ENCODE measurements at places on chromosomes 3 and 15.

DNA sequence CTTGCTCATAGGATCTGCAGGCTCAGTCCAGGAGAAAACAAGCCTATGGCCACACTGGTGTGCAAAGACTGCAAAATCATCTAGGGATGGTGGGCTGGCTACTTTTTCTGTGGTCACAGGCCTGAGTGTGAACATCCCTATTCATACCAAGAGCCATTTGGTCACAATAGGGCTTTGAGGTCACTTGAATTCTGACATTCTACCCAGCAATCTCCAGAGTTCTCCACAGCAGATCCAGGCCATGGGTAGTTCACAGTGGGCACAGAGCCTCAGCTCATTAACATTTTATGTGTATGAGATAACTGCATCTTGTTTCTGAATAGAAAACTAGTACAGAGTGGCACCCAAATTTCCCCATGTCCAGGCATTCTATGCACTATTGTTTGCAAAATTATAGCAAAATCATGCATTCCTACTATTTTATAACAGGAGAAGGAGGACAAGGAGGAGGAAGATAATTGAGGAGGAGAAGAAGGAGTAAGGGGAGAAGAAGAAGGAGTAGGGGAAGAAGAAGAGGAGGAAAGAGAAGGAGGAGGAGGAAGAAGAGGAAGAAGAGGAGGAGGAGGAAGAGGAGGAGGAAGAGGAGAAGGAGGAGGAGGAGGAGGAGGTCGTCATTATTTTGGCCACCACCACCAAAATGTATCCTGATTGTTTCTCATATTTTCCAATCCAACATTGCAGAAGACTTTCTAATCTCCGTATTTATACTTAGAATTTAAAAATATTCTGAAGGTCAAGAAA, 129.0 kb downstream of the SEMA6D start:
- DNase-seq: no peak

- DNase-seq: no peak
Measured at GRCh38 chr15:58147171-58147611, 9.0 kb downstream of the AQP9 start.

- DNase-seq: no peak
Measured at GRCh38 chr15:95497634-95498033, 832.9 kb upstream of the NR2F2 start.

DNA sequence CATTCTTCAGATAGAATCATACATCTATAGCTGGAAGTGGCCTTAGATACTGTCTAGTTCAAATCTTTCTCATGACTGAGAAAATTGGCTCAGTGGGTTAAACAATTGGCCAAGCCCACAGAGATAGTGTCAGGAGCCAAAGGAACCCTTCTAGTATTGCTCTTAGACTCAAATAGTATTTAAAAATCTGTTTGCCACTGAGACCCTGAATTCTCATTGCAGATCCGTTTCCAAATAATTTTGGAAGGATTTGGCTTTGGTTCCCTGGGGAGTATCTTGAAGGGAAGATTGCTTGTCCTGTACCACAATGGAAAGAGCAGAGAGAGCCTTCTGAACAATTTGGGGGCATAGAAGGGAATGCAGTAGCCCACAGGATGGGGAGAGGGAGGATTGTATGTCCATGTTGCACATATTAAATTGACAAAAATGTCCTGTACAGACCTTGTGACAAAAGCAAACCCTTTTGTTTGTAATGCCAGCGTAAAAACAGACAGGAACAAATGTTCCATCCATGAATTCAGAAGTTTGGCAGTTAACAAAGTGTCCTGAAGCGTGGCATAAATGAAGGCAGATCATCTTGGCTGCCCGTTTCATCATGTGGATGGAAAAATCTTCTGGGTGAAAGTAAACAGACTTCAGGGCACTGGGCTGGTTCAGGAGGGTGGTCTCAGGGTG, 156.4 kb upstream of the RASGRP1 start:
- DNase-seq: no peak

DNA sequence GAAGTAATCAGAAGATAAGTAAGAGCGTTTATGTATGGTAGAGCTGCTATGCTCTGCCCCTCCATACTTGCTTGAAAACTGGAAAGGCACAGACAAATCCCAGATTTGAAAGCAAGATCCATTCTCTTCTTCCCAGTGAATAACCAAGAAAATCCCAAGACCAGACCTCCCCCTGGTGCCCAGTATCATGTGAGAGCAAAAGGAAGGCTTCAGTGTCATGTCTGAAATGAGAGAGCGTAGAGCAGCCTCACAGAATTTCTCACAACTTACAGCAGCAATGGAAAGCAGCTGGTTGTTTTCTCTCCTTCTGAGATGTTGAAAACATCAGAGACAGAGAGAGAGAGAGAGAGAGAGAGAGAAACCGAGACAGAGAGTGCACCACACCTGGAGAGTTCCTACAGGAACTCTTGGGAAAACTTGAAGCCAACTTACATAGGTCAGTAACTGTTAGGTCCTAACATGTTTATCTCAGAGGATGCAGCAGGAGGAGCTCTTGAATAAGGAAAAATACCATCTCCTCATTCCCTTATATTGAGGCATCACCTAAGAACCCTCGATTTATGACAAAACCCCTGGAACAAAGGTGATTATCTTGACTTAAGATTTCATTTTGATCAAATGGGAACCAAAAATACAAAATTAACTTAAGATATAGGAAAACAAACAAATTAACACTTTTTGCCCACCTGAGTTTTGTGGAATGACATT, 273.3 kb downstream of the NSUN3 start:
- no peak for DNase-seq

DNA sequence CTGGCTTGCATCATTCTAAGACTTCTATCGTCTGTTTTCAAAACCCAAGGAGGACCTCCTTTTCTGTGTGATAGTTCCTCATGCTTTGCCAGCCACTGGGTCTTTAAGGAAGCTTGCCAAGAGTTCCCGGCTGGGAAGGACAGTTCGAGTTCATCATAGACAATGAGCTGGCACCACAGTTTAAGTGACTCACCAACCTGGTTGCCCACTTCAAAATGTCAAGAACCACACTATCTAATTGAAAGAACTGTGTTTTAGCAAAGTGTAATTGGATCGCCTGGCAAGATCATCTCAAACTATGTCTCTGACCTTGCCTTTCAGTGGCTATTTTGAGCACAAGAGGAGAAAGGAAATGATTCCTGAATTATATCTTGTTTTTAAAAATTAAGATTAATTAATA, 27.9 kb downstream of the SOX2 start:
- DNase-seq: no peak

- no peak for DNase-seq
Measured at GRCh38 chr3:101362406-101362805, 42.0 kb upstream of the IMPG2 start.

DNA sequence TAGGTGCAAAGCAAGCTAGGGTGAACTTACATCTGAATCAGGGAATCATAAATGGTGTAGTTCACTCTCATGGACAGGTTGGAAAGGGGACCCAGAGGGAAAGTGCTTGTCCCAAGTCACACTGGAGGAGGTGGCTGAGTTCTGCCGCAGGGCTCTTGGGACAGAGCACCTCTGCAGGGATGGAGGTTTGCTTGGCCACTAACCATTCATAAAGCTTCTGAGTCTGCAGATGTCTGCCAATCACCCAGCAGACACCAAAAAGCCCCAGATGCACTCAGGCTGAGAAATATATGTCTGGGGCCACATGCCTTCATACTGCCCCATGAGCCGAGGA, 17.9 kb upstream of the RTP2 start:
- DNase-seq: no peak

Measured in activated CD4-positive, alpha-beta T cell treated with anti-CD3 and anti-CD28 coated beads for 36 hours (primary cell).